Smooth muscle cell of the brain vasculature (primary cell): ENCODE measurements at places on chromosomes 6 and 20.

- DNase-seq = no peak
These were observed 192.2 kb downstream of the GJA10 start for GRCh38 chr6:90086517-90086916.

- peak; percentile 66 for DNase-seq
These were observed 17.4 kb upstream of the PLCB4 start for GRCh38 chr20:9051508-9051907.

DNA sequence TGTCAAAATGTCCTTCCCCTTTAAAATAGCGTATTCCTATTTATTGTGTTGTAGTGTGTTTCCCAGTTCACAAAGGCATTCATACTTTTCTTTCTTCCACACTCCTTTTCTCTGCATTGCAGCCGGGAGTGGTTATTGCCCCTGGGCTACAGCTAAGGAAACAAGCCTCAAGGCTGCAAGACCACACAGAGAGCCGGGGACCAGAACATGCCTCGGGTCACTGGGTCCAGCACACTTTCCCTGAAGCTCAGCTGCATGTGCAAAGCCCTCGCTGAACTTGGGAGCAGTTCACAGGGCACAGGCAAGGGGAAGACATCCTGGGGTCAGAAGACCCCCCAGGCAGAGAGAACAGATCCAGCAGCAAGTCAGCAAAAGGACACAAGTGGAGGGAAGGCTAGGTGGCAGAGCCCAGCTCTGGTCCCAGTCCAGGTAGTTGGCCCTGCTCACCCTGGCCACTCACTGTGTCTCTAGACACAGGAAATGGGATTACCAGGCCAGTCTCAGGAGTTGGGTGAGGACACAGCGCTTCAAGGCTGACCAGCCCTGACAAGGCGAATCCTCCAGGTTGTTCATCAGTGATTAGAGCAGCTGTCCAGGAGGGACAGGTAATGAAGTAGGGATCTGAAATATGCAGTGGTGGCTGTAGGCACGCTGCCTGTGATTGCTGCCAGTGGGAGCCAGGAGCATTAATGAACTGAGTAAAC is 118.2 kb downstream of the CD83 start:
- no peak for DNase-seq

DNA sequence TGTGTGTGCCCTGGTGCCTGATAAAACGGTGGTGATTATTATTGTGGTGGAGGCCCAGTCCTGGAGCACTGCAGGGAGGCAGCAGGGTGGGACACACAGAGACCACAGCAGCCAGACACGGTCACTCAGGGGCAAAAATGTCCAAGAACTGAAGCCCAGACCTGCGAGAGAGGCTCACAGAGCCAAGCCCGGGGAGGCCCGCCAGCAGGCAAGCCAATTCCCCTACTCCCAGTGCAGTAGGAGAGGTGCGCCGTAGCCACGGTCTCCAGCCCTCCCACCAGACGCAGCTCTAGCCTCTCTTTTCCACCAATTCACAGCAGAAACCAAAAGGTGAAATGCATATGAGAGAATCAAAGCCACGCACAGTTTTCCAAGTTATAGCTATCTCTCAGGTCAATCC is 179.4 kb upstream of the TAB2 start:
- no peak for DNase-seq

DNA sequence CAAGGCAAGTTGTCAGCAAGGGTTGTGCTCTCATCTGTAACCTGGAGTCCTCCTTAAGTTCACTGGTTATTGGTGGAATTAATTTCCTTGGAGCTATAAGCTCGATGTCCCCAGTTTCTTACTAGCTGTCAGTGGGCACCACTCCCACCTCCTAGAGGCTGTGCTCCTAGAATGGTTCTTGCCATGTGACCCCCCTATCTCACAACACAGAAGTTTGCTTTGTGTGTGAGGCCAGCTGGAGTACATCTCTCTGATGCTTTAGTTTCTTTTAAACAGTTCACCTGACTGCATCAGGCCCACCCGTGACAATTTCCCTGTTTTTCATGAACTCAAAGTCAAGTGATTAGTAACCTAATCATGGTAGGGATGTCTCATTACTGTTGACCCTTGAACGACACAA is 179.1 kb upstream of the SCGN start:
- no peak for DNase-seq

GRCh38 chr20:32580970-32581838 is 3.9 kb downstream of the NOL4L start:
- no peak for DNase-seq

GRCh38 chr6:45424451-45424861 is 46.7 kb upstream of the SUPT3H start:
- no peak for DNase-seq

- DNase-seq = no peak
These were observed 45.8 kb downstream of the GINS1 start for GRCh38 chr20:25453035-25453810.

- DNase-seq = no peak
These were observed 63.0 kb downstream of the RIPOR2 start for GRCh38 chr6:24872779-24873178.

DNA sequence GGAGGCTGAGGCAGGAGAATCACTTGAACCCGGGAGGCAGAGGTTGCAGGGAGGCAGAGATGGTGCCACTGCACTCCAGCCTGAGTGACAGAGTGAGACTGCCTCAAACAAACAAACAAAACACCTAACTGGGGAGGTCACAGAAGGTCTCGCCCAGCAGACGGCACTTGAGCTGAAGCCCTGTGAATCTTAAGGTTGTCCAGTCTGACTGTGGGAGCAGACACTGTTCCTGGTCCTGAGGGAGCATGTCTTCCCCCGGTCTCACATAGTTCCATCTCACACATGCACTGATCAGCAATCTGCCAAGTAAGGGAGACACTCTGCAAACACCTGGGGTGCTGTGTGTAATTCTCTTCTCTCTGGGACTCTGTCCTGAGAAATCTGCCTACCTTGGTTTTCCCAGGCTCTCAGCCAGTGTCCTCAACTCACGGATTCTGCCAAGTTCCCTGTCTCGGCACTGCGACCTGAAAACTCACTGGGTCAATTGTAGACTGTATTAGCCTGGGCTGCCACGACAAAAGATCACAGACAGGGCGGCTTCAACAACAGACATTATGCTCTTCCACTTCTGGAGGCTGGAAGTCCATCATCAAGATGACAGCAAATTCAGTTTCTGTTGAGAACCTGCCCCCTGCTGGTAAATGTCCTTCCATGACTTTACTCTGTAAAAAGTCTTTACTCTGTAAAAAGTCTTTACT is 94.3 kb downstream of the JPH2 start:
- DNase-seq = no peak

DNA sequence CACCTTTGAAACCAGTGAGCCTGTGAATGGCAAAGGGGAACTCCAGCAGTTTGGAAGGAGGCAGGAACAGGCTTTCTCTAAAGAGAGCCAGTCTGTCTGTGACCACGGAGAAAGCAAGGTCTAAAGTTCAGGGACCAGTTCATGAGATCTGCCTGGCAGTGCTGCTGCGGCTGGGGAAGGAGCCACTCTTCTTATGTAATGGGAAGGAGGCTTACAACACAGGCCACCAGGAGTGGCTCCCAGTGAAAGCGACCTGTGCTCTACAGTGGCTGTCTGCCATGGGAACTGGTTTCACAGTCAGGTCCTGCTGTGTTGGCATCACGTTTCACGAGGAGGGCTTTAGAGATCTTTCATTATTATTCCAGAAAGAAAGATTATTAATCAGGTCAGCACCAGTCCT is 291.9 kb upstream of the PRDM1 start:
- no peak for DNase-seq

- no peak for DNase-seq
These were observed 109.5 kb upstream of the NFATC2 start for GRCh38 chr20:51651921-51652549.

DNA sequence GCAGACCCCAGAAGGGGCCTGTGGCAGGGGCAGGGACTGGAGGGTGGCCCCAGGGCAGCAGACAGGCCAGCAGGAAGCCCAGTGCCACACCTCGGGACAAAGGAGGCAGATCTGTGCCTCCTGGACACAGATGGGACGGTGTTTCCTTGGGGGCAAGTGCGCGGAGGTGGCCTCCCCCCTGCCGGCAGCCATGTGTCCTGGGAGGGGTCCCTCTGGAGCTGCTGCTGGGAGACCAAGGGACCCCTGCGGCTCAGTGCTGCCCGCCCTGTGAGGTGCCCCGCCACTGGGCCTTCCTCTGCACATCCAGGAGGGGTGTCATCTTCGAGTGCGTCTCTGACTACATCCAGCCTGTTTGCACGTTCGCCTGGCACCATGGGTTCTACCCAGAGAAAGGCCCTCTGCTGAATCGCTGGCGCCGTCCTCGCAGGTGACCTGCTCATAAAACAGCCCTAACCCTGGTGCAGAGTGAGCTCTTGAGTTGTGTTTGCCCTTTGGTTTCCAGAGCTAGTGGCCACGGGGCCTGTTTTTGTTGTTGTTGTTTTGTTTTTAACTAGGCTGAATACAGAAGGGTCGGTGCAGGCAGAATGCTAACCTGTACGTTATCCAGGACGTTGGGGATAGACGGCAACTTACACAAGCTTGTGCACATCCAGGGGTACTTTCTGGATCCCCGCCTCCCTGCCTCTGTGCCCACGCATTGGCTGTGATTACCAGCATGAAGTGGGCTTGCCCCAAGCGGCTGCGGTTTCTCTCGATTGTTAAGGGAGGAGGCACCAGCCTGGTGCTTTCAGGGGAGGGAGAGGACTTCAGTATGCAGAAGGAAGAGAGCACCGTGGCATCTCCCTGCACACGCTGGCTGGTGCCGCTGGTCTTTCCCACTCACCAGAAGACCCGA is 1.3 kb upstream of the KCNQ2 start:
- no peak for DNase-seq

DNA sequence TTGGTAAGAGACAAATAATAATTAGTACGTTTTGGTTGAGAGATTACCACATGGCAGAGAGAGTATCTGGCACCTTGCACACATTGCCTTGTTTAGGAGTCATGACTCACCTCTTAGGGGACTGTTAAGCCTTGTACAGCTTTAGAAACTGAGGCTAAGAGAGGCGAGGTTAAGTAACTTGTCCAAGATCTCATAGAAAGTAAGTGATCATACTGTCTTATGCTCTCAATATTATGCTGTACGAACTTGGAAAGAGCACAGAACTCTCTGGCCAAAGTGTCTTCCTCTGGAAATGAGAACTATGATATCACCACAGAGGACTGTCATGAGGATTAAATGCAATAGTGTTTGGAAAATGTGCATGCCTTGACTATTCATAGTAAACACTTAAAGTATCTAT is 249.0 kb downstream of the UTRN start:
- no peak for DNase-seq

GRCh38 chr6:52632011-52632410 is 38.9 kb upstream of the TMEM14A start:
- no peak for DNase-seq

GRCh38 chr20:49006446-49006980 is 39.6 kb upstream of the CSE1L start:
- DNase-seq = no peak

GRCh38 chr20:46635514-46636136 is 15.6 kb downstream of the SLC13A3 start:
- DNase-seq = no peak

- no peak for DNase-seq
These were observed 171.6 kb downstream of the ARID1B start for GRCh38 chr6:156948807-156949206.

DNA sequence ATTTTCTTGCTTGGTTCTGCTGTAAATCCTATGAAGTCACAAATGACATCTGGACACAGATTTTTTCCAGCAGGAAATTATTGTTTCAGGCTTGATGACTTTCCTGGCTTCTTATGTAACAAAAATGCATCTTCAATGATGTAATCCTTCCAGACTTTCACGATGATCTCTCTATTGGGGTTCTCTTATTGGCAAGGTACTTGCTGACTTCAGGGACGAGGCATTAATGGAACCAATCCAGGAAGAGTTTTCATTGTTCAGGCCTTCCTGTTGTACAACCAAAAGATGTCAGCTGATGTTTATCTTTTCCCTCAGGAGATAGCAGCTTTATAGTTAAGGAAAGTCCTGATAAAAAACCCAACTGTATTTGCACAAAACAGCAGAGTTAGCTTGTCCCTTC is 118.5 kb upstream of the MMS22L start:
- no peak for DNase-seq

GRCh38 chr20:2697768-2698167 is 5.2 kb downstream of the EBF4 start:
- DNase-seq = no peak

- no peak for DNase-seq
These were observed 84.0 kb upstream of the SMLR1 start for GRCh38 chr6:130743175-130743574.

GRCh38 chr20:37841971-37842370 is 61.0 kb upstream of the VSTM2L start:
- DNase-seq = no peak

GRCh38 chr6:37503309-37503965 is 3.7 kb upstream of the CCDC167 start:
- no peak for DNase-seq

DNA sequence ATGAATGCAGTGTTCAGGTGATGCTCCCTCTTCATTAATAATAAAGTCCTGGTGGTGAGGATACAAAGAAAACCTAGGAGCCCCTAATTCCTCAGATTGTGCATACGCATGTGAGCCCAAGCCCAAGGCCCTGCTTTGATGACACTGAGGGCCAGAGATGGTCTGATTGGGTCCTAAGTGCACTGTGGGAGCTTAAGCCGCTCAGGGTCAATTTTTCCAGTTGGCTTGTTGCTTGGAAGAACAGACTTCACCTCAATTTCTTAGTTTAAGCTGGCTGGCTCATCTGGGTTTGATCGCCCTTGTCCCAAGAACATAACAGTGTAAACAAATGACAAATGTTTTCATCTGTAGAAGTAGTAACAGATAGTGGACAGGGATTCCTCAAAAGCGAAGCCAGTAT is 41.4 kb downstream of the INSM1 start:
- no peak for DNase-seq

DNA sequence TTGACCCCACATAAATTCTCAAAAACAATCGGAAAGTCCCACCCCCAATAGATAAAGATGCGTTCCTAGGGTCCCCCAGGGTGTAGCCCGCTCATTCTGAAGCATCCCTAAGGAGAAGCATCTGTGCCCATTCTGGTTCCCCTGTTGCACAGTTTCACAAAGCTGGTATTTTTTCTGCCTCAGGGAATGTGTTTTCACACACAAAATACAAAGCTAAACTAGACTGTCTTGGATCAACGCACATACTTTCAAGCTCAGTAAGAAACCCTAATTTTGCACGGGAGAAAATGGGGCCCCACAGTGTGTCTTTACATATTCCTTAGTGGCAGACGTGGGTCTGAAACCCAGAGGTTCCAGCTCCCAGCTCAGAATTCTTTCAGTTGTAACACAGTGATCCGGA is 6.1 kb downstream of the FOXQ1 start:
- DNase-seq = no peak

DNA sequence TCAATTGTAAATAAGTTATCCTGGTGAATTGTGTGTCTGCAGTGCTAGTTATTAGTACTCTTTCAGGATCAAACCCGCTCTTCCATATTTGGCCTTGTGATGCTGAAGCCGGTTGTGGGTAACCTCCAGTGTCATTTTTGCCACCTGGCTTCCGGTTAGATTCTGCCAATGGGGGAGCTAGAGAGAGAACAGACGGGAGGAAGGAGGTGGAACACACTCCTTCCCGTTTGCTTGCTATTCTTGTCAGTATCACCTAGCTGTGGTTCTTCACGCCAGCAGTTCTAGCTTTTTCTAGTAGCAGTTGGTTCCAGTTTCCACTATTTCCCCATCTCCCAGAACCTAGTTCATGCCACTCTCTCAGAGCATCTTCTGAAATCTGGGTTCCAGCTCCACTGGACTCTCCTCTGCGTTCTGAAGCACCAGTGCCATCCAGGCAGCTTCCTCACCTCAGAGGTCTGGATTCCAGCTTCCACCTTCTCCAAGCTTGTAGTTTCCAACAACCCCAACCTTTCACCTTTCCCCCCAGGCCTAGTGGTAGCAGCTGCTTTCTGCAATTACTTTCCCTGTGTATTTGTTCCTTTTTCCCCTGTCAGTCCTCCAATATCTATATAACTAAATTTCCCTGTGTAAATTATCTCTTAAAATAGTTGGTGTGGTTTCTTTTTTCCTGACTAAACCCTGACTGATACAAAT is 46.9 kb upstream of the LOC128125822 start:
- no peak for DNase-seq
